T-helper 17 cell (primary cell): ENCODE measurements at places on chromosomes 13 and 19.

- no peak for DNase-seq
Measured at GRCh38 chr19:53953383-53953782, 9.4 kb upstream of the CACNG8 start.

DNA sequence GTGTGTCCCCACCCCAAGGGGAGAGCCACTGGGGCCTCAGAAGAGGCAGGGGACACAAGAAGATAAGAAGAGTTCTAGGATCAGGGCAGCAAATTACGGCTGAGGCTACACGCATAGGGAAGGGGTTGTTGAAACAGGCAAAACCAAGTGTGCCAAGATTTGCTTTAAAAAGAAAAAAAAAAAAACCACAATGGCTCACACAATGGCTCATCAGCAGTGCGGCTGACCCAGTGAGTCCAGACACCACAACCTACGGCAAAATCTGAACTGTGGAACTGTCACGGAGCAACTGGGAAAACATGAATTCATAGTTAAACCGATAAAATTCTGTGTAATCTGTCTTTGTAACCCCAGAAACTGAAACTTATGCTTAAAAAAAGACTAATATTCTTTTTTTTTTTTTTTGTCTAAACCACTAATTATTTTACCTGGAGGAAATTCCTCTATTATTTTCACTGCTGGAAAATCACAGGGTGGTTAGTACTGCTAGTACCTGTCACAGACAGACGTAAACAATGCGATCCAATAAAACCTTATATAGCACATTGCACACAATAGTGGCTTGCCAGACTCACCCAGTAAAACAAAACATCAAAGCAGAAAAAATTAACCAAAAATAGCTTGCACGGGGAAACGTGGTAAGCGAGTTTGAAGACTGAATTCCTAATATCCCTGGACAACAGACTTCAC, 325.4 kb upstream of the TSHZ3 start:
- DNase-seq, result no peak

DNA sequence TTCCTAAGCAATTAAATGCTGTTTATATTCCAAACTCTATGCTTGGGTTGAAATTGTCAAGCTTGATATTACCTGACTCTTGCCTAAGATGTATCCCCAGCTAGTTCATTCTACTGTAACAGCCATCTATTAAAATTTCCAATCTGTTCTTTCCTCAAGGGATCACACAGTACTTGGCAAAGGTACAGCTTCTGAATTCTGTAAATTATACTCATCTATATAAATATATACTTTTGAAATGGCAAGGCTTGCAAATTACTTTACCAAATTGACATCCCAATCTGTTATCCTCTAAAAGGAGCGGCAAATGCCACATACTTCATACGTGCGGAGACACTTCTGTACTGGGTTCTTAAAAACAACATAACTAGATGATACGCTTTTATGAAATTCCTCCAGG, 330.2 kb downstream of the DNAJC15 start:
- no peak for DNase-seq

GRCh38 chr19:31974941-31975340, 370.5 kb upstream of the ZNF507 start:
- no peak for DNase-seq

DNA sequence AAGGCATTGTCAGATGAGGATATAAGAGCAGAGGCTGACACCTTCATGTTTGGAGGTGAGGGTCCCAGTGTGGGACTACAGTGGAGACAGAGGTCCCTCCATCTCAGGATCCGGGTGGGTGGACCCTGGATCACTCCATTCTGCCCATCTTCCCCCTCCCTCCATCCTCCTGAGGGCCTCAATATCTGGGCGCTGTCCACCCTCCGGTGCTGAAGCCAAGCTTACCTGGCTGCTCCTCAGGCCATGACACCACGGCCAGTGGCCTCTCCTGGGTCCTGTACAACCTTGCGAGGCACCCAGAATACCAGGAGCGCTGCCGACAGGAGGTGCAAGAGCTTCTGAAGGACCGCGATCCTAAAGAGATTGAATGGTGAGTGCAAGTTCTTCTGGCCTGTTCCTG, 11.9 kb downstream of the CYP4F12 start:
- no peak for DNase-seq
